Fibroblast of skin of back (primary cell): ENCODE measurements at places on chromosomes 12 and 14.

GRCh38 chr12:68854078-68854468 lies 46.1 kb downstream of the MDM2 start:
- no peak for DNase-seq

- DNase-seq: no peak
Measured at GRCh38 chr12:12022306-12022936, 48.3 kb upstream of the BCL2L14 start.

GRCh38 chr14:104350463-104351185 lies 212.2 kb downstream of the KIF26A start:
- no peak for DNase-seq

- DNase-seq: no peak
Measured at GRCh38 chr14:67417633-67418032, 5.7 kb upstream of the PLEK2 start.

GRCh38 chr12:74370608-74371216 lies 166.9 kb upstream of the ATXN7L3B start:
- no peak for DNase-seq

- peak; percentile 78 for DNase-seq
Measured at GRCh38 chr12:6478416-6478815, 7.9 kb upstream of the VAMP1 start.

DNA sequence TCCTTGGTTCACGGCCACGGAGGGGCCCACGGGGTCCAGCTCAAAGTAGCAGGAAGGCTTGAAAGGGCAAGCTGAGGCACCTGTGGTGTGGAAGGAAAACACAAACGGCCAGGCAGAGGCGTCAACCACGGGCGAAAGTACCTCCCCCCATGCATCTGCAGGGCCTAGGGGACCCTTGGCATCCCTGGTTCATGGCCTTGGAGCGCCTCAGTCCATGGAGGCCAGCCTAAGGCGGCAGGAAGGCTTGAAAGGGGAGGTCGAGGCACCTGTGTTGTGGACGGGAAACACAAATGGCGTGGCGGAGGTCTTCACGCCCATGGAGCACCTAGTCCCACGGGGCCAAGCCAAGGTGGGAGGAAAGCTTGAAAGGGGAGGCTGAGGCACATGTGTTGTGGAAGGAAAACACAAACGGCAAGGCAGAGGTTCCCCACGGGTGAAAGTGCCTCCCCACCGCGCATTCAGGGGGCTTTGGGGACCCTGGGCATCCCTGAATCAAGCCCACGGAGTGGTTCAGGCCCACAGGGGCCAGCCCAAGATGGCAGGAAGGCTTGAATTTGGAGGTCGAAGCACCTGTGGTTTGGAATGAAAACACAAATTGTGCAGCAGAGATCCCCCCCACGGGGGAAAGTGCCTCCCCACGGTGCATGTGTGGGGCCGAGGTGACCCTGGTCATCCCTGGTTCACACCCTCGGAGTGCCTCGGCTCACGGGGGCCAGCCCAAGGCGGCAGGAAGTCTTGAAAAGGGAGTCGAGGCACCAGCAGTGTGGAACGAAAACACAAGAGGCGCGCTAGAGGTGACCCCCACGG lies 380.8 kb downstream of the ALG10 start:
- DNase-seq: no peak

DNA sequence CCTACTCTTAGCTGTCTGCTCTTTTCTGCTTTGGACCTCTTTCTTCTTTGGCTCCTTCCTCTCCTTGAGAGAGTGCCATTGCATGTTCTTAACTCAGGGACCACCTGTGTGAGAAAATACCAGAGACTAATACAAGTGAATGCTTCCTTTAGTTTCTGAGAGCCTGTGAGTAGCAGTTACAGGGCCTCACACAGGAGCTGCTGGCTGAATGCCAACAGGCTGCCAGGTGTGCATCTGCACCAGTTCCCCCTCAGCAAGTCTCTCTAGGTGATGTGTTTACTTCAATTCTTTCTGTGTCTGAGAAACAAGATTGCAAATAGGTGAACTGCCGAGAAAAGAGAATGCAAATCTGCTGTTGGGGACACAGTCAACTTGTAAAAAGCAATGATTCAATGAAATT lies 108.2 kb downstream of the STXBP6 start:
- DNase-seq: no peak

GRCh38 chr12:120668868-120669840 lies 17.8 kb upstream of the MLEC start:
- DNase-seq: no peak

DNA sequence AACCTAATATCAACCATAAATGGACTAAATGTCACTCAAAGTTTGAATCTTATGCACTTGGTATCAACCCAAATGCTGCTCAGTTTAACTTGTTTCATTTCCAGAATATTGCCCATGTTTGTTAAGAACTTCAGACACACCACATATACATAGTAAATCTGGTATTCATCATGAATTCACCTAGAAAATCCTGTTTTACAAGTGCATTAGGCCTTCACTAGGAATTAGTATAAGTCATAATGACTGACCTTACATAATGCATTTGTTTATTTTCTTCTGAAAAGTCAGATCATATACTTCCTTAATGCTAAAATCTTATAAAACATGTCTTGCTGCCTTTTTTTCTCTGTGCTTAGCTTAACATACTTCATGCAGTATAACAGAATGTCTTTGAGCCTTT lies 66.1 kb downstream of the ABCD2 start:
- DNase-seq: no peak

DNA sequence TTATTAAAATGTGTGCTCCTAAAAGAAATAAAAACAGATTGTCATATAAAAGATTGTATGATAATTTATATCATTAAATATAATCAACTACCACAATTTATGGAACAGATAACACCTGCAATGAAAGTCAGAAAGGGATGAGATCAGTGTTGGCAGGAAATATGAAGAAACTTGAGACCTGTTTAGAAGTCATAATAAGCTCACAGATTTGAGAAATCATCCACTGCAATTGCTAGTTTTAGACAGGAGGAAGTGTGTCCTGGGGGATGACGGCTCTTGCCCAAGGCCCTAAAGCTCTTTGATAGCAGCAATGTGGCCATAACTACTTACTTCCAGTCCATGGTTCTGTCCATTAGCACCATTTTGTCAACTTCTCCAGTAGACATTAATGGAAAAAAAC lies 122.8 kb upstream of the SOX5 start:
- DNase-seq: no peak

DNA sequence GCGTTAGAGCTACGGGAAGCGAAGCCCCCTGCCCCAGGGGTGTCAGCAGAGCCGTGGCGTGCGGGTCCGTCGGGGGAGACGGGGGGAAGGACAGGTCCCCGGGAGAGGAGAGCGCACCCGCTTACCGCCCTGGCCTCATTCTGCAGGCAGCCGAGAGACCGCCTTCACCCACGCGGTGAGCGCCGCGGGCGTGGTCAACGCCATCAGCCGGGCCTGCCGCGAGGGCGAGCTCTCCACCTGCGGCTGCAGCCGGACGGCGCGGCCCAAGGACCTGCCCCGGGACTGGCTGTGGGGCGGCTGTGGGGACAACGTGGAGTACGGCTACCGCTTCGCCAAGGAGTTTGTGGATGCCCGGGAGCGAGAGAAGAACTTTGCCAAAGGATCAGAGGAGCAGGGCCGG lies 10.5 kb downstream of the WNT5B start:
- DNase-seq: no peak

- DNase-seq: peak; percentile 28
Measured at GRCh38 chr14:33343016-33343415, 404.3 kb downstream of the NPAS3 start.

DNA sequence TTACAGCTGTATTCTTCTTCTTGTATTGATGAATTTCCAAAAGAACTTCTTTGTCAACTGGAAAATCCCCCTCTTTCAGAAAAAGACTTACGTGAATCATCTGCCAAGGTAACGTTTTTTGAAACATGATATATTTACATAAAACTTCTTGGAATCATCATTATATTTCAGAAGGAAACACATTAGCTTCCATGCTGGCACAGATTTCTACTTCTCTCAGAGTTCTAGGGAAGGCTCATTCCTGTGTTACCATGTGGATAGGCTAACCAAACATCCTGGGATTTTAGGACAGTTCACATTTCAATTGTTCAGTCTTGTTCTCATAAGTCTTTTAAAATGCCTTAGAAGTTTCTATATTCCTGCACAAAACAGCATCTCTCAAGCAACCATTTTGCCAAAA lies 120.3 kb upstream of the NEDD1 start:
- DNase-seq: no peak
